ENCODE measurements at places on chromosomes 7 and 10. TPM values are rescaled to one million over a fixed set of nuclear protein-coding genes. Genes with fewer than 3 reads are reported as not detected.

Gene HOXA2
- under 0.01 TPM for total RNA-seq

Gene SFTPD
- not detected for total RNA-seq

Gene MIOS
- 25.8 TPM for total RNA-seq

Gene UNCX
- not detected for total RNA-seq

Gene NPC1L1
- not detected for total RNA-seq

Gene PTPRZ1
- total RNA-seq = 0.29 TPM

Gene SPDYE6
- total RNA-seq = not detected

Gene TAC1
- not detected for total RNA-seq

Gene SDK1
- total RNA-seq = 1.1 TPM

Gene MSS51
- 1.9 TPM for total RNA-seq
